ENCODE measurements at places on chromosomes 3 and 15. TPM values are rescaled to one million over a fixed set of nuclear protein-coding genes. Genes with fewer than 3 reads are reported as not detected.

- no peak for DNase-seq
Observed at GRCh38 chr3:127546554-127546953, 44.0 kb downstream of the TPRA1 start.

DNA sequence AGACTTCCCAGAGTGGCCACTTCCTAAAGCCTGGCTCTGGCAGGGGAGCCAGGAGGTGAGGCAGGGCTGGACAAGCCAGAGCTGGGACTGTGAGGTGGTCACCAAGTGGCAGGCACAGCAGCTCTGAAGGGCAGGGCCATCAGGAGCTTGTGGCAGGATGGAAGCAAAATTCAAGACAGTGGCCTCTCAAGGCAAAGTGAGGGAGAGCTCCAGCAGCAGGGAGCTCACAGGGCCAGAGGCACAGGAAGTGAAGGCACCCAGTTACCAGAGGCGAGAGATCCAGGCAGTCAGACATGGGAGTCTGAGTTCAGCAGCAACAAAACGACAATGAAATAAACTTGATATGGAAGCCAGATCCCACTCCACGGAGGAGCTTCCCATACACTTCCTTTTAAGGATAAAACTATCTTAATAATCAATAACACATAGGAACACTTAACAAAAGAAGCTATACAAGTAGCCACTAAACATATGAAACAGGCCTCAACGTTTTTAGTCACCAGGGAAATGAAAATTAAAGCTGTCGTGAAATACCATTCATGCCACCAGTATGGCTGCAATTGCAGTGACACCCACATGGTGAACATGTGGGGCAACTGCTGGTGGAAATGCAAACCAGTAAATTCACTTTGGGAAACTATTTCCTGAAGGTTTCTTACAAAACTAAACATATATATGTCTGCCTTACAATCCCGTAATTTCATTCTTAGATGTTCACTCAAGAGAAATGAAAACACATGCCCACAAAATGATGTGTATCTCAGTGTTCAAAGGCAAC, 35.4 kb upstream of the TMEM158 start:
- DNase-seq, result no peak

GRCh38 chr3:108119398-108120104, 28.7 kb upstream of the CD47 start:
- DNase-seq, result no peak

- DNase-seq, result peak; percentile 85
Observed at GRCh38 chr3:131535131-131535530, 32.4 kb upstream of the MRPL3 start.

Gene ZNF660
- total RNA-seq, result not detected

- peak; percentile 57 for DNase-seq
Observed at GRCh38 chr3:139317660-139318430, 26.0 kb upstream of the MRPS22 start.

DNA sequence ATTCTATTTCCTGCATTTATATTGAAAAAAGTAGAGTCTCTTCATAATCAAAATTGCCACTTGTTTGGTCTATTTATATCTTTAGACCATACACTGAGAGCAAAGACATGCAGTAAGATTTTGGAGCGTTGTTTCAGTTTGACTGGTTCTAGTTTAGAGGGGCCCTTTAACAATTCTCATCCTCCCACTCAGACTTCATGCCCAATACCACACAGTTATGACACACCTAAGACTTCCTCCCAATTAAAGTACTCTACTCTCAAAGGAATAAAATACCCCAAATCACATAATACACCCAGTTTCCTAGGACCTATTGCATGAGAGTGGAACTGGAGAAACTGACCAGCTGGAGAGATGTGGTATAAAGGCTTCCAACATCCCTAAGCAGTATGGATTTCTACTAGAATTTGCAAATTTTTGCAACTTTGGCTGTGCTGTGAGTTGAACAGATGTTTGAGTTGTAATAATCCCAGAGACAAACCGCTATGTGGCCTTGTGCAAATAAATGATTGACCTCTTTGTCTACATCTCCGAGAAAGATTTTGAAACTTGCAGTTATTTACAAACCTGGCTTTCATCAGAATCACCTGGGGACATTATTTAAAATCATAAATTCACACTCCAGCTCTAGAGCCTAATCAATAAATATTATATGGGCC, 170.0 kb upstream of the ROBO2 start:
- DNase-seq, result no peak

Data from MCF 10A (cell line).